ENCODE measurements at places on chromosomes 7 and 10. TPM values are rescaled to one million over a fixed set of nuclear protein-coding genes. Genes with fewer than 3 reads are reported as not detected.

FFAR4 gene
- not detected for total RNA-seq

IL6 gene
- not detected for total RNA-seq

KLF14 gene
- total RNA-seq = 1.1 TPM

OR2A42 gene
- total RNA-seq = not detected

CTTNBP2 gene
- total RNA-seq = 13.1 TPM

NUDT13 gene
- 2.1 TPM for total RNA-seq

IFIT1B gene
- total RNA-seq = 0.92 TPM

SEC31B gene
- total RNA-seq = 4.6 TPM

HOXA7 gene
- not detected for total RNA-seq

SPDYE2B gene
- not detected for total RNA-seq

CLRN3 gene
- not detected for total RNA-seq

OR13A1 gene
- not detected for total RNA-seq

ADARB2 gene
- total RNA-seq = 0.10 TPM

SFMBT2 gene
- 6.7 TPM for total RNA-seq

MGMT gene
- total RNA-seq = 37.8 TPM

NKX2-3 gene
- total RNA-seq = 6.2 TPM

GRB10 gene
- 28.5 TPM for total RNA-seq

CDC14C gene
- total RNA-seq = not detected

EVX1 gene
- not detected for total RNA-seq

TRIM8 gene
- 82.2 TPM for total RNA-seq

PON1 gene
- not detected for total RNA-seq

CACNB2 gene
- total RNA-seq = 3.3 TPM

SPDYE8 gene
- not detected for total RNA-seq

ANKRD2 gene
- 29.7 TPM for total RNA-seq

PPP1R9A gene
- 156 TPM for total RNA-seq

CLEC2L gene
- not detected for total RNA-seq

KAZALD1 gene
- 20.5 TPM for total RNA-seq

HOXA10 gene
- total RNA-seq = not detected

CAMK2B gene
- 26.7 TPM for total RNA-seq

DDC gene
- total RNA-seq = not detected

SNCG gene
- 1.6 TPM for total RNA-seq

CYP3A5 gene
- 38.5 TPM for total RNA-seq

CASTOR2 gene
- total RNA-seq = 43.0 TPM

SUN3 gene
- not detected for total RNA-seq

GNGT1 gene
- total RNA-seq = not detected

GHRHR gene
- not detected for total RNA-seq

MTERF1 gene
- 14.6 TPM for total RNA-seq

TRIM73 gene
- total RNA-seq = 2.8 TPM

CTAGE8 gene
- 0.51 TPM for total RNA-seq

DEPP1 gene
- total RNA-seq = 44.6 TPM

Data from tongue (tissue), 3 donors.